Stimulated activated CD8-positive, alpha-beta memory T cell treated with anti-CD3 and anti-CD28 coated beads, Interleukin-7, amount 100 ng/mL, for 4 hours (primary cell): ENCODE measurements at places on chromosomes 12 and 14.
A peak's percentile ranks its signal among the peaks of the same experiment; 100 is the strongest.

GRCh38 chr12:67582238-67582834 lies 66.2 kb upstream of the DYRK2 start:
- DNase-seq, result no peak

GRCh38 chr12:129984106-129984505 lies 80.3 kb upstream of the TMEM132D start:
- DNase-seq, result no peak

DNA sequence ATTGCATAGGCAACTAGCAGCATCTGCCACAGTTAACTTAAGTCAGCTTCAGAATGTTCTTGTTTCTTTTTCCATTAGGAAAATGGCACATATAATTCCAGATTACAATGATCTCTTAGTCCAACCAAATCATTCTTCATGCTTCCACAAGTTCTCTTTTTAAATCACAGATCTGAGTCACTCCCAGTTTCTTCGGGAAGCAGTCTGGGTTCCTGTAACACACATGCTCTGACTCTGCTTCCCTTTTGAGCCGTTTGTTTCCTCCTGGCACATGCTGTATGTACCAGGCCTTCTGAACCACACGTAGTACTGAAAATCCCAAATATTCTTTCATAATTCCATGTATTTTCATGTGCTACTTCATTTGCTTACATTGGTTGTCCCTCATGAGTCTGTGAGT lies 388.8 kb upstream of the PDE3A start:
- DNase-seq, result no peak

- no peak for DNase-seq
These were observed 209.9 kb upstream of the GARIN2 start for GRCh38 chr14:66979101-66979974.

- DNase-seq, result peak; percentile 24
These were observed 6.1 kb upstream of the AMIGO2 start for GRCh38 chr12:47085815-47086252.

- no peak for DNase-seq
These were observed 68.0 kb downstream of the SERPINA3 start for GRCh38 chr14:94679937-94680861.

DNA sequence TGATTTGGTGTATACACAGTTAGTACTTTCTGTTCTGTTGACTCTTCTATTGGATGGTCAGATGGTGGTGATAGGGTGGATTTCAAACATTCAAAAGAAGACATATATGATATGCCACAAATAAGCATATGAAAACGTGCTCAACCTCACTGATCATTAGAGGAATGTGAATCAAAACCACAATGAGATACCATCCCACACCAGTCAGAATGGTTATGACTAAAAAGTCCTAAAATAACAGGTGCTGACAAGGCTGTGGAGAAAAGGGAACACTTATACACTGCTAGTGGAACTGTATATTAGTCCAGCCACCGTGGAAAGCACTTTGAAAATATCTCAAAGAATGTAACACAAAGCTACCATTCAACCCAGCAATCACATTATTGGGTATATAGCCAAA lies 425.5 kb downstream of the C12orf50 start:
- no peak for DNase-seq

DNA sequence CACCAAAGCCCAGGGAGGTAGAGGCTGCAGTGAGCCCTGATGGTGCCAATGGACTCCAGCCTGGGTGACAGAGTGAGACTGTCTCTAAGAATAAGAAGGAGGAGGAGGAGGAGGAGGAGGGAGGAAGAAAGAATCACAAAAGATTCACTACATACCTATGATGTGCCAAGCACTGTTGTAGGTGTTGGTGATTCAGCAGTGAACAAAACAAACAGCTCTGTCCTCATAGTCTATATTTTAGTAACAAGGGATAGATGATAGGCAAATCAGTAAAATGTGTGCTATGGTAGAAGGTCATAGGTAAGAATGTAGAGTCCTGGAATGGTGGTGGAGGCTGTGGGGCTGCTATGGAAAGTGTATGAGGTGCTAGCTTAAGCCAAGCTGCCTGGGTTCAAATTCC lies 18.0 kb upstream of the ABHD12B start:
- DNase-seq, result no peak

GRCh38 chr14:90419200-90419599 lies 22.4 kb downstream of the CALM1 start:
- no peak for DNase-seq

- no peak for DNase-seq
These were observed 98.8 kb downstream of the PAWR start for GRCh38 chr12:79591988-79592387.

GRCh38 chr14:100056964-100057795 lies 8.0 kb upstream of the EVL start:
- no peak for DNase-seq

- no peak for DNase-seq
These were observed 306.7 kb downstream of the EMP1 start for GRCh38 chr12:13503094-13503835.

- no peak for DNase-seq
These were observed 265.9 kb upstream of the PLEKHG7 start for GRCh38 chr12:92436856-92437255.

GRCh38 chr12:62263966-62264365 lies 3.8 kb downstream of the USP15 start:
- no peak for DNase-seq
